GM12892 (cell line): ENCODE measurements at places on chromosomes 6 and 20.

GRCh38 chr20:8394308-8394945 is 262.4 kb downstream of the PLCB1 start:
- no peak for DNase-seq

GRCh38 chr6:110877569-110877968 is 3.0 kb downstream of the AMD1 start:
- no peak for DNase-seq

DNA sequence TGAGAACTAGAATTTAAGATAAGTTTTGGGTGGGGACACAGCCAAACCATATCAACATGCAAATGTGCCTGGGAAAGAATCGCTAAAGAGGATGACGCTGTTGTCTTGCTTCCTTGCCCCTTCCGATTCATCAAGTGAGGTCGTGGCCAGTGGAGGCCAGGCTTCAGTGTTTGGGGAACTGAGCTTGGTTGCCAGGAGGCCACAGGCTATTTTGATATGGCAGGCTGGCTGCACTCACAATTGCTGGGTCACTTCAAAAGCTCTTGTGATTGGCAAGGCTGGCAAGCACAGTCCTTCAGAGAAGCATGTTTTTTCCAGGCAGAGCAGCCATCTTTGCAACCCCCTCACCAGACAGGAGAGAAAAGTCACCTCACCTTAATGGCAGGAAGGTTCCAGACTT is 45.8 kb downstream of the SAMD5 start:
- DNase-seq: no peak

- no peak for DNase-seq
Observed at GRCh38 chr20:25090492-25091429, 8.8 kb upstream of the VSX1 start.

GRCh38 chr6:3732345-3733141 is 19.0 kb downstream of the PXDC1 start:
- no peak for DNase-seq

DNA sequence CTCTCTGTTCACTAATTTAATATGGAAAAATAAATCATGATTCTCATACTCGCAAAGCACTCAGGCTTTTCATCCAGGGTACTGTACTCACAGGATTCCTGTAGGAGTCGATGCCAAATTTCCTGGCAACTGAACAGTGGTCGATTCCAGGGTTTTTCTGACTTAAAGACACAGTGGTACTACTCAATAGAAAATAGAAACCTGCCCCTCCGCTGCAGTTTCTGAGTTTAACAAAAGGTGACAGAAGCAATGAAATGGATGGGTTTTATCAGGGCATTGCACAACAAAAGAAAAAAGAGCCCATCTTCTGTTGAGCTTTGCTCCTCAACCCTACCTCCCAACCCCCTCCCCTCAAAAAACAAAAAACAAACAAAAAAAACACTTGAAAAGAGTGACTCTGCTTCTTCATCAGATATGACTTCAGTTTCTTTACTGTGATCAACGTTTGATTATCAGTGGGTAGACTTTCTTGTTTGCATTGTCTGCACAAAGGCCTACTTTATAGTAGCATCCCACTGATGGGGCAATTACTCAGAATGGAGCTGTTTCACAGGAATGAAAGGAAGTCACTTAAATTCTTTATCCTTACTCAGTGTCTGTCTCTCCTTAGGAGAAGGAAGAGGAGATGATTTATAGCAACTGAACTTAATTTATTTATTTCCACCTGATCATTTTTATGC is 96.2 kb upstream of the FOXO3 start:
- DNase-seq: no peak

GRCh38 chr6:48957781-48958180 is 505.3 kb downstream of the MMUT start:
- DNase-seq: no peak

DNA sequence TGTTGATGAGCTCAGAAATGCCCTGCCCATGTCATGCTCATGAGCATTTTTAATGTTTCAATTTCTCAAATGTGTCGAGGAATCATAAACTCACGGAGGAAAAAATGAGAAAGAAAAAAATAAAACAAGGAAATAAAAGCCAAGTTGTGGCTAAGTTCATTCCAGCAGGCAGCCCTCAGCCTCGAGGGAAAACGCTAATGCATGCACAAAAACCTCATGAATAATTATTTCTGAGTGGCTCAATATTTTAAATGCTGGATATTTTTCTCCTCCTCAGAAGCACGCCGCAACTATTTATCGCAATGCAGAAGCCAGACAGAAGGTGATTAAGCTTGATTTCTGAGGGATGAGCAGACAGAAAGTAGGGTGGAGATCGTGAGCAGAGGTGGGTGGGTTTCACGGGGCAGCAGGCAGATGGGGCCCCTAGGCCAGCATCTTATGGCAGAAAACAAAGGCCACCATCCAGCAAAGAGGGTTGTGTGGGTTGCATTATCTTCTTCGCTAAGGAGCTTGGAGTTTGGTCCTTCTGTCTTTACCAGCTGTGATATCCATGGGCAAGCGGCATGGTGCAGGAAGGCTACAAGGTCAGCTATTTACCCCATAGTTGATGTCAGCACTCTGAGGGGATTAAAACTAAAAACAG is 151.5 kb upstream of the LRFN2 start:
- DNase-seq: no peak

DNA sequence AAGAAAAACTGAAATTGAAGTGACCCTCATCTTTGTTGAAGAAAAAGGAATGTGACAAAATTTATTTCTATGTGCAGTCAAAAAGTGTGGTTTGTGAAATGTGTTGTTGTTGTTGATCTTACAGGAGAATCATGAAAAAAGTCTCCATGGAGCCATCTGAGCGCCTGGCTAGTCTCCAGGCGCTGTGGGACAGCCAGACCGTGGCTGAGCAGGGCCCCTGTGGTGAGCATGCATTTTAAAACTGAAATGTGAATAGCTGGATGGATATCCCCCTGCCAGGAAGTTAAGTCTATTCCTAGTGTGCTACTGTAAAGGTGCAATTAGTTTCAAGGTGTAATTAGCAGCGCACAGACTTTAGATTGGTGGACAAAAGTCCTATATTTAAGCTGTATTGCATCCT is 170.6 kb downstream of the CARMIL1 start:
- DNase-seq: no peak

GRCh38 chr6:132405143-132405915 is 4.1 kb upstream of the MOXD1 start:
- no peak for DNase-seq

DNA sequence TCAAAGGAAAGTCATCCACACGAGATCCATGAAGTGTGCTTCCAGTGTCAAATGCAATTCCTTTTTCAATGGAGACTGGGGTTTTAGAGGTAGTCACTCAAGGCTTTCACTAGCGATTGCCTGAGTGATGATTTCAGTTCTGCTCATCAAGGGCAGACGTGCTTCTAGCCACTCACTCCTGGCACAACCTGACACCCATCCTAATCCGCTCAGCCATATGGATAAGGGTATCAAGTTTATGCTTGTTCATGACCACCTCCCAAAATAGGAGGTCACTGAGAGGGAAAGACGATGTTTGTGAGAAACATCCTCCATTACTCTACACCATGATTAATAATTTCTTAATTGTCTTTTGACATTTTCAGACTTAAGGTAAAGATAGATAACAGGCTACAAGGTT is 91.3 kb upstream of the HEY2 start:
- DNase-seq: no peak

- DNase-seq: no peak
Observed at GRCh38 chr6:129263176-129263575, 380.2 kb downstream of the LAMA2 start.

DNA sequence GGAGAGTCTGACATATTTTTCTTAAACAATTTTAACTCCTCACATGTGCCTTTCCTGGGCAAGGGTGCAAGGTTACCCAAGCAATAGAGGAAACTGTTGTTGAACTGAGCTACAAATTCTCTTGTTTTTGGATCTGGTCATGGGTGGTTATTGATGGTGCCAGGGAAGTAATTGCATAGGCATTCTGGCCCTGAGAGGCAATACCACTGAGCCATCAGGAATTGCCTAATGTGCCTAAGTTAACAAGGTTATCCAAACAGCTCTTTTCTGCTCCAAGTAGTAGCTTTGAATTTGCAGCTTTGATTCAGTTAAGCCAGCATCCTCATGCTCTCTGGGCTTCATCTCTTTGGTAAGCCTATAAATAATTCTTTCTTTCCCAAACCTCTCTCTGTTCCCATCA is 266.0 kb upstream of the BTBD3 start:
- no peak for DNase-seq

DNA sequence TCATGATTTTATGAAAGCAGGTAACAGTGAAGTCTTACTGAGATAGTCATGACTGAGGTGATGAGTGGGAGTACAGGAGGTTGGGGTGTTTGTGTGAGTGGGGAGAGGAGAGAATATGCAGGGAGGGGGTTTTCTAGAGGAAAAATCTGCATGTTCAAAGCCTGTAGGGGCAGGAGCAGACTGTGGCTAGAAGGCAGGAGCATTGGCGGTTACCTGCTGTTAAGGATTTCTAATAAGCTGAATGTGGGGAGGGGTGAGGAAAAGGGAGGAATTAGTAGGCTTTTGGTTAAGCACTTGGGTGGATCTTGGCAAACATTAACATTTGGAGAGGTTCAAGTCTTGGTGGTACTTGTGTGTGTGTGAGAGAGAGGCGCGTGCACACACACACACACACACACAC is 70.8 kb downstream of the EYA4 start:
- DNase-seq: no peak

DNA sequence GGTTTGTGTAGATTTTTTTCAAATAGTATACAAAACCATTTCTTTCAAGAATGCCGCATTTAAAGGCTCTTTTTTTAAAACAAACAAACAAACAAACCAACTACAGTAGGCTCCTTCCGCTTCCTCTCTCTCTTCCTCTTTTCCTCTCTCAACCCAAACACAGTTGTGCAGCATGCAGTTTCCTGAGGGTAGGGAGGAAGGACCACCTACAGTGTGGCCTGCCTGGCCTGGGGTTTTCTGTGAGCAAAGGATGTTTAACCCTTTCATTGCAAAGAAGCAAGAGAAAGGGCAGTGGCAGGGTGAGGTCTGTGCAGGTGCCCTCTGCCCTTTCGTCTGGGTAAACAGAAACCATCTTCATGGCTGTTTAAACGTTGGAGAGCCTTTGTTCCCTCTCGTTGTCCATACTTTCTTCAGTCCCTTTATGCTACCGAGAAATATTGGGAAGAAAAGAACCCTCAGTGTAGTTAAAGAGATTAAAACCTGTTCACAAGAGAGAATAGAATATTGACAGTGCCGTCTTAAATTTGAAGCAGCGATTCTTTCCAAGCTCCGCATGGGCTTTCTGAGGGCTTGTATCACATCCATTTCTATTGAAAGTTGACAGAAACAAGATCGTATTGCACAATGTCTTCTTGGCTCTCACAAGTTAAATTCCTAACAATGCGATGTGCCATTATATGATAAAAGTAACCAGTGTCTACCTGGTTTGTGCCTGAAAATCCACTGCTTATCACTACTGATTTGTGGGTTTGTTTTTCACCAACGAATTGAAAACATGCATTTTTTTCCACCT is 215.5 kb upstream of the SNX9 start:
- no peak for DNase-seq
